ENCODE measurements at places on chromosomes 16 and 17.

GRCh38 chr16:4404967-4405696 is 11.3 kb downstream of the CORO7 start:
- DNase-seq, result no peak

DNA sequence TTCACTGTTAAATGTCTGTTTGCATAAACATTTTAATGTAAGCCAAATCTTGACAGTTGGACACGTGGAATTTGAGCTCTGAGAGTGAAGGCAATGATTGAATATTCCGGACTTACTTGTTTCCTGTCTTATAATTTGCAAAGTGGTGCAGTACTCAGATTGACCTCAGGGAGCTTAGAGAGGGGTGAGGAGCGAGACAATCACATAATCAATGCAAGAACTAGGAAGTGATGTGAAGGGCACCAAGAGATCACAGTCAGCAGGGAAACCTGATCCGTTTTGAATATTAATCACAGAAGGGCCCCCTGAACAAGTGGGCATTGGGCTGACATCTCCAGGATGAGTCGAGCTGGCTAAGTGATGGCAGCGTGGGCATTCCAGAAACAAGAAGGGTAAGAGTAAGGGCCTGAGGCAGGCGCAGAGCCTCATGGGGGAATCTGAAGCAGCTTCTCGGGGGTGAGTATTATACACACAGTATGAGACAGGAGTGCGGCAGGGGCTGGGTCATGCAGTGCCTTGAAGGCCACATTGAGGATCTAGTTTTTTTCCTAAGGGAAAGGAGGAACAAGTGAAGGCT is 26.1 kb downstream of the TEX2 start:
- no peak for DNase-seq

DNA sequence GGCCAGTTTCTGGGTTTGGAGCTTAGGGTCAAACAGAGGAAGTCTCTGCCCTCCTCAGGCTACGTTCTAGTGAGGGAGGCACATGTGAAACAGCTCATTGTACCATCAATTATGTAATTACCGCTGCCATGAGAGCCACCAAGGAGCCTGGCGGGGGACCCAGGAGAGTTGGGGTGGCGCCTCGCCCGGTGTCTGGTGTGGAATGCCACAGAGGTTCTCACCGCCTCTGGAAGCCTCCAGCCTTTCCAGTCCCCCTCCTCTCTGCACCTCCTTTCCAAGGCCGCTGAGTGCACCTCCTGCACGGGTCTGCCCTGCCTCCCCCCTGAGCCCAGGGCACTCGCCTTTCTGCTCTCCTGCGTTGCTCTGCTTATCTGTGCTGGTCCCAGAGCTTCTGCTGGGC is 51.4 kb downstream of the SREBF1 start:
- DNase-seq, result no peak

DNA sequence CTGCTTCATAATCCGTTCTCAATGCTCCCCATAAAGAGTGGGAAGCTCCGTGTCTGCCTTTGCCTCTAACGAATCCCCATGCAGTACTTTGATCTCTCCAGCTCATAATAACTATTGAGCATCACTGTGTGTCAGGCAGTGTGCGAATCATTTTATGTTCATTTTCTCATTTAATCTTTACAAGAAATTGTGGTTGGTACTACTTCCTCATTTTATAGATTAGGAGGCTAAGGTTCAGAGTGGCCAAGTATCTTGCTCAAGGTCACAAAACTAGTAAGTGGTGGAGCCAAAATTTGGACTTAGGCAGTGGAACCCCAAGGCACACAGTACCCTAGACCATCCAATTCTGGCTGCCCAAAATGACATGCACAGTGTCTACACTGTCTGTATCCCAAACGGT is 44.8 kb downstream of the ABCC12 start:
- no peak for DNase-seq

DNA sequence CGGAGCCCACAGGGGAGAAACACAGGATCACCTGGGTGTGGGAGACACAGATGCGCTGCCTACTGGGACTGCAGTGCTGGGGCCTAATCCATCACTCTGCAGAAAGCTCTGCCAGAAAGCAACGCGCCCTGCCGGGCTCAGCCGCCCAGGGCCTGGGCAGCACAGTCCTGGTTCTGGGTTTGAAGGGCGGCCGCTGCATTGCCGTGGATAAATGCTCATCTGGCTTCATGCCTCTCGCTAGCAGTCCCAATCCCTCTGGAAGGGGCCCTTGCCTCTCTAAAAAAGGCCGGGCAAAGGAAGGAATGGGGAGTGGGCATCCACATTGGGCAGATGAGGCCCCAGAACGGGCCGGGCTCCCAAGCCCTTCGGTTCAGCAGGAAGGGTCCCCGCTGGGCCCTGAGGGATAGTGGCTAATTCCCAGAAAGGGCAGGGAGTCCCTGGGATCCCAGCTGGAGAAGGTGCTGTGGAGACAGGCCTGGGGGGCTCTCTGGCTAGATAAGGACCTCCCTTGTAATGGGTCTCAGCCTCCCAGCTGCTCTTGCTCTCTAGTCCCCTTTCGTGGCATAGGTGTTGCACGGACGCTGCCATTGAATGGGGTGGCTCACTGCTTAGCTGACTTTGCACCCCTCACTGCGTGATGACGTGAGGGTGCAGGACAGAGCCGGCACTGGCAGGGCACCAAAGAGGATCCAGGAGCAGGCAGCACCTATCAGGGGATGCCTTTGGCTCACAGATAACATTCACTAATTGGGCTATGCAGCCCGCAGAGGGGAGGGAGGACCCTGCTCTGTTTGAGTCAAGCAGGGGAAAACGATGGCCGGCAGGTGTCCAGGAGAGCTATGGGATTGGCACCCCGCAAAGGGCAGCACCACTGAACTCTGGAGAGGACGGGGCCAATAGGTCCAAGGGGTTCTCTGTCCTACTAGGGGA is 88.6 kb downstream of the PGS1 start:
- no peak for DNase-seq

DNA sequence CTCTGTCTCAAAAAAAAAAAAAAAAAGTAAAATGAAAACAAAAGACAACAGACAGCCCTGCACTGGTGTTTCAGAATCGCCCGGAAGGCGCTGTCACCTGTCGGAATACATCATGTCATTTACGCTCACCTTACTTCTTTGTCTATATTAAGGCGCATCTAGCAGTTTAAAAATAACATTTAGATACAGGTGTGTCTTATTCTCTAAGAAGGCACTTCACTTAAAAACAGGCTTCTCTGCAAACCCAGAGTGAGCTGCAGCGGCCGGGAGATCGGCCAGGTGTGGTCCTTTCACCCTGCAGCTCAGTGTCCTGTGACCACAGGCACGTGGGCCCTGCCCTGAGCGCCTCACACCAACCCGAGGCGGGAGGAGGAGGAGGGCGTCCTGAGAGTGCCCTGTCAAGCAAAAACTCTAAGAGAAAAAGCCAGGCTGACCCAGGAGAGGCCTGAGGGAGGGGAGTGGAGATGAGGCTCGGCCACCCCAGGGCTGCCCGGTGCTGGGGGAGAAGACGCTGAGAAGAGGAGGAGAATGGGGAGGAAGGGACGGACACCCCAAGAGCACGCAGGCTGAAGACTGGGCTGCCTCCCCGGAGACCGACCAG is 3.3 kb upstream of the LMF1 start:
- DNase-seq, result no peak
